ENCODE measurements at places on chromosomes 12 and 14. TPM values are rescaled to one million over a fixed set of nuclear protein-coding genes. Genes with fewer than 3 reads are reported as not detected.

SERPINA10 gene
- total RNA-seq, result 0.04 TPM

RFLNA gene
- 0.06 TPM for total RNA-seq

SLC25A21 gene
- total RNA-seq, result 0.35 TPM

STON2 gene
- total RNA-seq, result 0.79 TPM

HOXC12 gene
- total RNA-seq, result not detected

KRT6C gene
- total RNA-seq, result not detected

HOXC11 gene
- 0.54 TPM for total RNA-seq

NEUROD4 gene
- 0.02 TPM for total RNA-seq

DCN gene
- not detected for total RNA-seq

CLEC4C gene
- total RNA-seq, result not detected

ARHGEF40 gene
- 15.3 TPM for total RNA-seq

SLC10A1 gene
- total RNA-seq, result not detected

CCDC38 gene
- 0.08 TPM for total RNA-seq
